ENCODE measurements at places on chromosomes 13 and 19.
A peak's percentile ranks its signal among the peaks of the same experiment; 100 is the strongest.

DNA sequence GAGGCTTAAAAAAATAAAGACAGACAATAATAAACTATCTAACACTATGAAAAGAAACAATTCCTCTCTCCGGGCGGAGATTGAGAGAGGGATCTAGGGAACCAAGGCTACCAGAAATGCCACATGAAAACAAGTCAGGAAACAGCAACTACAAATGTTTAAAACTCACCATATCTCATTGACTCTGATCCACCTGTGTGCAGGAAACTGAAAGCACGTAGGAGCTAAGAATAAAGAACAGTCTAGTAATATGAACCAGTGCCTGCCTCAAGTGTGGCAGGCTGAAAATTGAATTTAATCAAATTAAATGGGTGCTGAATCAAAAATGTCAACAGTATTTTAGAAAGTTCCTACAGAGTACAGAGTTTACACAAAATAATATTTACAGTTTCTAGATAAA, 1701.0 kb downstream of the SLITRK5 start:
- no peak for DNase-seq

DNA sequence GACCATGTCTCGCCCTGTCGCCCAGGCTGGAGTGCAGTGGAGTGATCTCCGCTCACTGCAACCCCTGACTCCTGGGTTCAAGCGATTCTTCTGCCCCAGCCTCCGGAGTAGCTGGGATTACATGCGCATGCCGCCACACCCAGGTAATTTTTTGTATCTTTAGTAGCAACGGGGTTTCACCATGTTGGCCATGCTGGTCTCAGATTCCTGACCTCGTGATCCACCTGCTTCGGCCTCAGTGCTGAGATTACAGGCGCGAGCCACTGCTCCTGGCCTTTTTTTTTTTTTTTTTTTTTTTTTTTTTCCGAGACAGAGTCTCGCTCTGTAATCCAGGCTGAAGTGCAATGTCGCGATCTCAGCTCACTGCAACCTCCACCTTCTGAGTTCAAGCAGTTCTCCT, 4.9 kb upstream of the KEAP1 start:
- no peak for DNase-seq

GRCh38 chr19:55646889-55647731, 902 bp upstream of the CCDC106 start:
- no peak for DNase-seq

DNA sequence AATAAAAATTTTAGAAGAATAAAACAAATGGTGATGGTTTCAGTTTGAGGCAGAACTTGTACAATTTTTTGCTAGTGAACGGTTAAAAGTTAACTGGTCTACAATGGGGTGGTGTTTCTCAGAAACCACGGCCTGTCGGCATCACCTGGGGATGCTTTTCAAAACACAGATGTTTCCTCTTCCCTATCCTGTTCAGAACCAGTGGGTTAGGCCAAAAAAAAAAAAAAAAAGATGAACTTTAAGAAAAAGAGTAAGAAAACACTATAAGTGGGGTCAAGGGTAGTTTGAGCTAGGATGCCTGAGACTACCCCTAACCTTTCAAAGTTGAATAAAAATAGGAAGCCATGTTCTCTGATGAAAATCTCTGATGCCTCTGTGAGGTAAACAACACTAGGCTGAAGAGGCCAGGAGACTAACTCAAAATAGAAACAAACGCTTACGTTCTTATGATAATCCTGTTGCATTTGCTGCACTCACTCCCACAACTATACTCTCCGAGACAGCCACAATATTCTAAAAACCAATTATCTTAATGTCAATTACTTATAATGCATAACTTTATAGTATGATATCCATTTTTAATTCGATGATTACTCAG, 3.3 kb downstream of the MTIF3 start:
- no peak for DNase-seq

DNA sequence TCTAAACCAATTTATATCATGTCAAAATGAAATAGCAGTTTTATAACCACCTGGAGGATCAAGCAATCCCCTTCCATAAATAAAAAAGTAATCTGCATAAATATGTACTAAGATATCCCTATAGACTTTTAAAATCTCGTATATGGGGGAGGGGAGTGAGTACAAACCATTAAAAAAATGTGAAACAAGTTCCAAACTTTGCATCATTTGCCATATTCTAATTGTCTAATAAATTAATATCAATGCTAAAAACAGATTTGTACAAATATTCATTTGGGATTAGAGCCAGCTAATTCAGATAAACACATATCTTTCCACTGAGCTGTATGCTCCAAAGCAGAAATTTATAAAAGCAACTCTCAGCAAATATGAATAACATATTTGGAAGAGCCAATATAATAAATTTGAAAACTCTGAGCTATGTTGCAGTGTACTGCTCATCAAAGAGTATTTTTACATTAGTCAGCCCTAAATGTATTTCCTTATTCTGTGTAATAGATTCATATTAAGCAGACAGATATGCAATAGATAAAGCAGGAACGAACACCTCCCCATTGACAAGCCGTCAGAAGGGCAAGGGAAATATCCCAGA, 970.2 kb downstream of the EFNB2 start:
- DNase-seq = no peak

DNA sequence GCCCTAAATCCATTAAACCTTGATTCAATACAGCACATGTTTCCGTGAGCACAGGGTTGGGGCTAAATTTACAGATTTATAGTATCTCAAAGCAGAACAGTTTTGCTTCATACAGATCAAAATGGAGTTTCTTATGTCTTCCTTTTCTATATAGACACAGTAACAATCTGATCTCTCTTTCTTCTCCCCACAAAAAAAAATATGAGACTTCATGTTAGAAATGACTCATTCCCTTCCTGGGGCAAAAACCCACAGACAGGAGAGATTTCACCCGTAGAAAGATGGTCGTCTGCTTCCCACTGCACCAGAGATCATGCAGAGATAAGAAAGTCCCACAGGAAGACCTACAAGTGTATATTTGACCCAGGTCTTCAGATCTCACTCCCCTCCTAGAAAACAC, 7.7 kb upstream of the ZNF611 start:
- DNase-seq = no peak

DNA sequence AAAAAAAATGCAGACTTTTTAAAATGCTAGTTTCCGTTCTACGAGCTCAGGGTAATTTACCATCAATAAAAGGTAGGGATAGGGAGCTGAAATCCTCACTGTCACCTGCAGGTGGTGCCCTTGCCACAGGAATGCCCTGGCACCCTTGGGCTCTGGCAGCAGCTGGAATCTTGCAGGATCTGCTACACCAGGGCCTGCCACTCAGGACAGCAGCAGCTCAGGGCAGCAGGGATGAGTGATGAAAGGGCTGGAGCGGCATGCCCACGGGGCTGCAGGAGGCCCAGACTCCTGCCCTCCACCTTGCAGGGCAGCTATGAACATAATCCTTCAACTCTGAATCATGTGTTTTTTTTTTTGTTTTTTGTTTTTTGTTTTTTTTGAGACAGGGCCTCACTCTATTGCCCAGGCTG, 54.0 kb downstream of the GNG7 start:
- peak; percentile 67 for DNase-seq

DNA sequence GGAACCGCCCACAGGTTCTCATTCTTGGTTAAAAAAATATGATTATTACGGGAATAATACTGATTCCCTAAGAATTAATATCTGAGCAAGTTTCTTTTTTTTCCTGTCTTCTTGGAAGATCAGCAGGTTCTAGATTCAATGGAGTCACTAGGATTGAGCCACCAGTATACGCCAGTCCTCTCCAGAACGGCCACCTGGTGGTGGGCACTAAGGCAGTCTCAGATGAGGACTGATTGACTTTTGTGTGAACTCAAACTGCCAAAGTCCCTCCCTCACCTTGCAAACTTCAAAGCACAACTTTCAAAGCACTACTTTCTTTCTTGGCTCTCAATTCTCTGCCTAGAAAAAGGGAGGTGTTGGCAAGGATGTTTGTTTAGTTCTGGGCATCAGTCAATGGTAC, 33.3 kb upstream of the ALOX5AP start:
- DNase-seq = no peak

DNA sequence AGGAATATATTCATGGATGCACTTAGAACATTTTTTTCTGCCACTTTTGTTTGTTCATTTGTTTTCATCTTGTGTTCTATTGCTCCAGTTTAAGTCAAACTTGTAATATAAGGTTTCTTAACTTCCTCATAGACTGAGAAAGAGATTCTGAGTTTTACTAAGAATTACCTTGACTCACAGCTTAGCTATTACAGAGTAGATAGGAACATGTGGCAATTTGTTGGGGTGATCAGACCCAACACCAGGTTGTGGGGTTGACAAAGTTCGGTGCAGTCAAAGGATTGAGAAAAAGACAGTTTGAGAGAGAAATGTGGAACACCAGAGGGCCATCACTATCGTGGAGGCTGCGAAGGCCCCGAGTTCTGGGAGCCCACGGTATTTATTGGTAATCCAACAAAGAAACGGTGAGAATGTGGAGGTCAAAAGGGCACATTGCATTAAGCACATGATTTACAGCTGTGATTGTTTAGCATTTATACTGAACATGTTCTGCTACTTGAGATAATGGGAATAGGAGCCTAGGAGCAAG, 2526.0 kb downstream of the PCDH9 start:
- DNase-seq = no peak

GRCh38 chr13:46797501-46798237, 708 bp upstream of the ESD start:
- DNase-seq = peak; percentile 4

All from inflammatory macrophage treated with lipopolysaccharide for 4 hours (primary cell).